ACHN (cell line): ENCODE measurements at places on chromosomes 6 and 20.

GRCh38 chr6:40417031-40417430, 170.1 kb downstream of the LRFN2 start:
- no peak for DNase-seq

DNA sequence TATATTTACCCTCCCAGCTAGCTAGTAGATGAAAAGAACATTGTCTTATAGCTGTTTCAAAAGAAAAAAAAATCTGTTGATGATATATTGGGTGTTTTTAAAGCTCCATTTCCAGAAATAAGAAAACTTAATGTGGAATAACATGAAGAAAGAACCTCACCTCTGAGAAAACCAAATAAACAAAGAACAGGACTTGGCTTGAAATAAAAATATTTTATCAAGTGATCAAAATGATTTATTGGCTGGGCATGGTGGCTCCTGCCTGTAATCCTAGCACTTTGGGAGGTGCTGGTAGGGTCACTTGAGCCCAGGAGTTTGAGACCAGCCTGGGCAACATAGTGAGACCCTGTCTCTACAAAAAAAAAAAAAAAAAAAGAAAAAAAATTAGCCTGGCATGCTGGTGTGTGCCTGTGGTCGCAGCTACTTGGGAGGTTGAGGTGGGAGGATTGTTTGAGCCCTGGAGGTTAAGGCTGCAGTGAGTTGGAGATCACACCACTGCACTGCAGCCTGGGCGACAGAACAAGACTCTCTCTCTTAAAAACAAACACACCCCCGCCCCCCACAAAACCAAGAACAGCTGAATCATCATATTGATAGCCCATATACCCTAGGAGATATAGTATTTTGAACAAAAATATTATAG, 7.9 kb downstream of the RNF24 start:
- DNase-seq = no peak

DNA sequence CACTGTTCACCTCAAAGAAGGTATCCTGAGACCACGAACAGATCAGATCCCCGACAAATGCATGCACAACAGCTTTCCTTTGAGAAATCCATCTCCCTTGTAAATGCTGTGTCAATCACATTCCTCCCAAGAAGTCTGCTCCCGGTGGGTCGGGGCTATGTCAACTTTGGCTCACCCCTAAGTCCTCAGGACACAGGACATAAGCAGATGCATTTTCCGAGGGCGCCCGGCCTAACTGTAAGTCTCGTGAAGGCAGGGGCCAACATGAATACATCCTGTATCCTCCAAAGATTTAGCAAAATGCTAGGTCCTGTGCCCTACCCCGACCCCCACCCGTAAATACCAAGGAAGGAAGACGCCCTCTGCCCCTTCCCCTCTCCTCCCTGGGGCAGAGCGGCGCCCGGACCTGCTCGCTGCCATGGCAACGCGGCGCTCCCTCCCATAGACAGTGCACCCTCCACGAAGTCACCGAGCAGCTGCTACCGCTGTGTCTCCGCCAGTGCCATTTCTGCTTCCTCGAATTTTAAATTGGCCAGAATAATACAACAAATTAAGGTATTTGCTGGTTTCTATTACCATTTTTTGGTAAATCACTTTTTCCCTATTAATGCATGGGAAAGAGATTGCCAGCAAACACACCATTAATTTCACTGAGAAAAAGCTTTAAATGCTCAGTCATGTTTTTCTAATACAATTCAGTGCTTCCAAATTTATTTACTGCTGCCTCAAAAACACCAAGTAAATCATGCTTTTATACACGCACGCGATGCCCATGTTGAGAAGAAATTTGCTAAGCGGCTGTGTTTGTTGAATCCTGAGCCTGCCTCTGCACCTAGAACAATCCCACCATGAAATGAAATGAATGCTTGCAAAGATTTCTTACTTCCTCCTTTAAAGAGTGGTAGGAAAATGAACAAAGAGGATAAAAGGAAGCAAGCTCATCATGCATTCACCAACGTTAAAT, 100.6 kb downstream of the PCSK2 start:
- DNase-seq = no peak

GRCh38 chr20:6164421-6165341, 41.9 kb upstream of the FERMT1 start:
- no peak for DNase-seq

DNA sequence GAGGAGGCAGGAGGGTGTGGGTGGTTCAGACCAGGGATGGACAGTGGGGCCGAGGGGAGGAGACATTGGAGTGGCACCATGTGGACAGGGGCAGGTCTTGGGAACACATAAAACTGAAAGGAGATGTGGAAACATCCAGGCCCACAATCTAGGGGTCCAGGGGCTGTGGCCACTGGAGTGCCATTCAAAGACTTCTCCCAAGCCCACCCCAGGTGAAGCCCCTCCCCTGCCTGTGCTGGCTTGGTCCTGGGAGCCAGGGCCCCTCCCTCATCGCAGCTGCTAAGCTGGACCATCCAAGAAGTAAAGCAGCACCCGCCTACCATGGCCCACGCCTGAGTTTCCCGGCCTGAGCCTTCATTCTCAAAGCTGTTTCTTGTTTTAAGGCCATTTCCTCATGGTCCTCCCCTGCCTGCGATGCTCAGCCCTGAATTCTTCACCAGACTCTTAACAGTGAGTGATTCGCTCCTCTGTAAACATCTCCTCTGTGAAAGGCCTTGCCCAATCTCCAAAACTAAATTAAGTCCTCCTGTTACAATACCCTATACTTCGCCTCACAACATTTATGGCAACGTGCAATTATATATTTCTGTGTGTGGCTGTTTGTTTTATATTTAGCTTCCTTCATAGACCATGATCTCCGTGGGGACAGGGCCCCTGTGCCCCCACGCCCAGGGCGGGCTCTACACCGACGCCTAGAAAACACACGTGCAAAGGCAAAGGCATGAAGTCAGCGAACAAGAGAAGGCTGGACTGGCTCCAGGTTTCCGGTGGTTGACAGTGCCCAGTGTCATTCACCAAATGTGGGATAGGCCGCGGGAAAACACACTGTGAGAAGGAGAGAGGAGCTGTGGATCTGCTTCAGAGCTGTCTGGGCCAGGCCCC, 267.8 kb downstream of the ERMARD start:
- DNase-seq = no peak
